ENCODE measurements at places on chromosomes 13 and 19.
A peak's percentile ranks its signal among the peaks of the same experiment; 100 is the strongest.

GRCh38 chr19:12791345-12792050 is at the start of gene JUNB:
Gene JUNB, plus strand, starts transcription at chr19:12791486. Its CDS starts 286 bp downstream, at chr19:12791772.
- peak; percentile 93 for DNase-seq

- no peak for DNase-seq
Observed at GRCh38 chr13:31201341-31202031, 1.7 kb downstream of the B3GLCT start.

GRCh38 chr13:50629966-50630365 is 213.5 kb downstream of the DLEU7 start:
- DNase-seq, result no peak

GRCh38 chr13:71249011-71249410 is 618.0 kb downstream of the DACH1 start:
- DNase-seq, result no peak

- DNase-seq, result no peak
Observed at GRCh38 chr13:109212650-109213049, 573.7 kb downstream of the IRS2 start.
